ENCODE measurements at places on chromosomes 11 and 22.

- no peak for DNase-seq
Measured at GRCh38 chr11:118170882-118171268, 5.6 kb downstream of the SCN2B start.

GRCh38 chr11:113137713-113138529 lies 176.5 kb upstream of the TTC12 start:
- no peak for DNase-seq

GRCh38 chr11:103591554-103591953 lies 444.9 kb upstream of the DDI1 start:
- DNase-seq = no peak

DNA sequence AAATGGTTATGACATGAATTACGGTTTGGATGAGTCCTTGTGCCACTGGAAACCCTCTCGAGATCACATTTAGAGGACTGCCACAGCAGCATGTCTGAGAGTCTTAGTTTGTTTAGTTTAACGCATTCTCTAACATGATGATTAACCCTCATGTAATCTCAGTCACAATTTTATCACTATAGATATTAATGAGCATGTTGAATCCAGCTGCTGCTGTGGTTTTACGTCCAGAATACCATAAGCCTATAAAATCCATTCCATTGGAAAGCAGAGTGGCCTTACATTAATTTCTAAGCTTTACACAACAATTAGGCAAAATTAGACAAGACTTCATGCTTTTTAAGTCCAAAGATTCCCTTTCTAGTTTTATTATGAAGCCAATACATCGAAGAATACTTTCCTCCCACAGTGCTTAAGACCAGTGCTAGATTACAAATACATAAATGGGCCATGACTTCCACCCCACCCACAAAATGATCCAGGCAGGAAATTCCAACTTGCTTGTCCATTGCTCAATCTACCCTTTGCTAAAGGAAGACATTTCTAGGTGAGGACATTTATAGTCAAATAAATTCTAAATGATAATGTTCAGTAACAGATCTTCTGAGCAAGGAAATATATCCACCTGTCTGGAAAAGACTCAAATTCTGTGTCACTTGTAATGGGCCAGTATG lies 3.5 kb upstream of the ELMOD1 start:
- no peak for DNase-seq

DNA sequence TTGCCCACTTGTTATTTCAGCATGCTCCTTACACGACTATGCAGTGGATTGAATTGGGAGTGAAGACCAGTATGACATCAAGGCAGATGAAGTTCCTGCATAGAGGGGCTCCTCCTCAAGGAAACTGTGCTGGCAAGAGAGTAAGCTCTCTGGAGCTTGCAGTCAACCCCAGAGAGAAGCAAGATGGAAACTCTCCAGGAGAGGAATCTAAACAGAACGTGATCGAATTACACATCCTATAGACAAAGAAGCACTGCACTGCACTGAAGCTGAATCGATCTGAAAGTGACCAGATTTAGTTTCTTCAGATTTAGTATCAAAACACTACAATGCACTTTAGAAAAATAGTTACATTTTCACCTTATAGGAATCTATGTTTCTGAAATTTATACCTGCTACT lies 947.7 kb upstream of the TENM4 start:
- no peak for DNase-seq

- DNase-seq = no peak
Measured at GRCh38 chr11:101863361-101863760, 51.4 kb upstream of the CEP126 start.
